AG08395 (cell line): ENCODE measurements at places on chromosomes 12 and 14.

DNA sequence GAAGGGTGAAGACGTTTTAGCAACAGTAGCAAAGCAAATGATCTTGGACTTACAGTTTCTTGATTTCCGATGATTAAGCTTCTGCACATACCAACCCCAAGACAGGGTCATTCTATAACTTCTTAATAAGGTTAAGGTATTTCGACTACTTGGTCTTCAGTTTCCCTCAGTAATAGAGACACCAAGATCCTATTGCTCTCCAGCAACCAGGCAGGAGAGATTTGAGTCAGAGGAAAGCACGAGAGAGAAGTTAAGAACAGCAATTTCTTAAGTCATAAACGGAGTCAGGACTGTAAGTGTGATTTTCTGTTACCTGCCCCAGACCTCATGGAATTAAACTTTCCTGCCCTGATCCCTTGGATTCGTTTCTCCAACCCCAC, 215.6 kb downstream of the TTC8 start:
- peak; percentile 12 for DNase-seq

- peak; percentile 79 for DNase-seq
Observed at GRCh38 chr12:120583478-120584030, 2.4 kb upstream of the POP5 start.

DNA sequence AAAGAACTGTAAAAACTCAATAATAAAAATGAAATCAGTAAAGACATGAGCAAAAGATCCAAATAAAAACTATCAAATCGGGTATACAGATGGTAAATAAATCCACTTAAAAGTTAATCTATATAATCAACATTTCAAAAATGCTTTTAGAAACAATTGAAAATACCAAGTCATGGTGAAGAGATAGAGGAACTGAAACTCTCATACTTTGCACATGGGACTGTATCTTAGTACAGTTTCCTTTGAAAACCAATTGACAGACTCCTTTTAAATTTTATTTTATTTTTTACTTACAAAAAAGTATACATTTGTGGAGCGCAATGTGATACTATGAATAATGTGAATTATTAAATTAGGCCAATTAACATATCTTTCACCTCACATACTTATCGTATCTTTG, 98.6 kb upstream of the FAR2 start:
- DNase-seq: no peak

DNA sequence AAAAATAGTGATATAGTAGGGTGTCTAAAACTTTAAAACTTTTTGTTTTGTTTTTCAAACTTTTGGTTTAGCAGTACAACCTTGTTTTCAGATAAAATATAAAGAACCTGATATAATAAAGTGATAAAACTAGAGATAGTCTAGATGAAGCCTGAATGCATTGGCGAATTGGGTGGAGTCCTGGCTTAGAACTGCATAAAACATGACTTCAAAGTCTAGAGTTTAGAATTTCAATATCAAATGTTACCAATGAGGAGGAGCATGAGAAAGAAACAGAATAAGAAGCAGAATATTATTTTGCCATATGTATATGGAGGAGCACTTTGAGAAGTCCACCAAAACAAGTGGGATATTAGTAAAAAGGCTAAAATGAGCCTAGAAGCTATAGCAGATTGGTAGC, 263.6 kb downstream of the TMEM117 start:
- no peak for DNase-seq

DNA sequence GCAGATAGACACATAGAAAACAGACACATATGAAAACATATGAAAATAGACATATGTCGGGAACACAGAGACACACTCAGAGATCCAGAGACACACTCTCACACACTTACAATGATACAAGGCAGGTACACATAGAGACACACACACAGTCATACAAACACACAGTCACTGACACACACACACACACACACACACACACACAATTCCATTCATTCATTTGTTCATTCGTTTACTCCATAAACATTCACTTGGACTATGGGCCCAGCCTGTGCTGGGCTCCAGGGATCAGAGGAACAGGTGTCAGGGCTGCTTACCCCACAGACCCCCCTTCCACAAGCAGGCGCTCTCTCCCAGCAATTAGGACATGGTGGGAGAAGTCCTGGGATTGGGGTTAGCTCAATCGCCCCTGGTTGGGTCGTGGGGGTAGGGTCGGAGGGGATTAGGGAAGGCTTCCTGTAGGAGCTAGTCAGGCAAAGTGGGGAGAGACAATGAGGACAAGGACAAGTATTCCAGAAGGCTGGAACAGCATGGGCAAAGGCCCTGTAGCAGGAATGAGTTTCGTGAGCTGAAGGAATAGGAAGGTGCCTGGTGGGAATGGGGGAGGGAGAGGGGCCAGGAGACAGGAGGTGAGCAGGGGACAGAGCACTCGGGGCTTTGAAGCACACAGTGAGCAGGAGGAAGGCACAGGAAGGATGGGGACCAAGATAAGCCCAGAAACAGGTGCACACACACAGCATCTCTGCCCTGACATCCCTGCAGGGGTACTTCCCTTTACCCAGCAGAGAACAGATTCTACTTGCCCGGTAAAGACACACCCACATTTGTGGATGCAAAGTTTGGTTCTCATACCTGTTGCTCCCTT, 6.5 kb downstream of the RASAL1 start:
- no peak for DNase-seq

GRCh38 chr14:101070540-101071492, 167.3 kb upstream of the RTL1 start:
- no peak for DNase-seq

DNA sequence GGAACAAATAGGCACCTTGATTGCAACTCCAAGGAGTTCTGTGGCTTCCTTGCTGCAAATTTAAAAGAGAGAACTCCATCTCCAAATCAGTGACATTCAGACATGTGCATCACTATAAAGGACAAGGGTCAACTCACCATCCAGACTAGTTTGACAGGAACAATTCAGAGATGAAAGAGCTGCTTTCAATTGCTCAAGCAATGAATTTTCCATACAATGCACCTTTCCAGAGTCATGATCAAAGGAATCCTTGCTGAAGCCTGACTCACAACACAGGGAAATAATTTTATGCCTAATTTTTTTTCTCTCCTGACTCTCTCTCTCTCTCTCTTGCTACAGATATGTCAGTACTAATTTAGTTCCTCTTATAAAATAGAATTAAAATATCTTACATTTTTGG, 380.5 kb upstream of the GARIN6 start:
- DNase-seq: no peak

GRCh38 chr14:59919570-59920377, at the start of gene LRRC9:
LRRC9 (plus strand) TSS chr14:59920144.
- DNase-seq: no peak

DNA sequence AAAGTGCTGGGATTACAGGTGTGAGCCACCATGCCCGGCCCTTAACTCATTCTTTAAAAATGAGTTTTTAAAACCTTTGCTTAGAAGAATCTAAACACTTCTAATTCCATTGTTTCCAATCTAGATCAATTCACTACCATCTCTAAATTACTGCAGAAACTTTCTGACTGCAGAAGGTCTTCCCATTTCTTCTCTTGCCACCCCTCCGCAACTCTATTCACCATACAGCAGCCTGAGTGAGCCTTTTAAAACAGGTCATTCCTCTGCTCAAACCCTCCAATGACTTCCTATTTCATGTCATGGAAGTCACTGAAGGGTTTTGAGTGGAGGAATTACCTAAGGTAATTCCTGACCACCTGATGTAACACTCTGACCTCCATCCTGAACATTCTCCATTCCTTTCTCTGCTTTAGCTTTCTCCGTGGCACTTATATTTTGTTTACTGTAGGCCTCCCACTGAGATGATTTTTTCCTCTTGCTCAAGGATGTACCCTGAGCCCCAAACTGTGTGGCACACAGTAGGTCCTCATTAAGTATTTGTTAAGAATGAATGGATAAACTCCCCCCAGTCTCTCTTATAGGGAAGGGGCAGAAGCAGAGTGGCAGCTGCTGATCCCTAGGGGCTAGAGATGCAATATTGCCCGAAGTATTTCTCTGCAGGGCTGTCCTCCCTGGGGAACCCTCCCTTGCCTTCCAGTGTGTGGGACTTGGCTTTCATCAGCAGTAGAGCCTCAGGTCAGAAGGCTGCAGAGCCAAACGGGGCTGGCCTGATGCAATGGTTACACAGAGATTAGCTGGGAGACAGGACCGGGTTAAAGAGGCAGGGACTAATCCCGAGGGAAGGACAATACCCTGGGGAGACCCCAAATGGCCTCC, 1.2 kb downstream of the DDIT3 start:
- DNase-seq: no peak

DNA sequence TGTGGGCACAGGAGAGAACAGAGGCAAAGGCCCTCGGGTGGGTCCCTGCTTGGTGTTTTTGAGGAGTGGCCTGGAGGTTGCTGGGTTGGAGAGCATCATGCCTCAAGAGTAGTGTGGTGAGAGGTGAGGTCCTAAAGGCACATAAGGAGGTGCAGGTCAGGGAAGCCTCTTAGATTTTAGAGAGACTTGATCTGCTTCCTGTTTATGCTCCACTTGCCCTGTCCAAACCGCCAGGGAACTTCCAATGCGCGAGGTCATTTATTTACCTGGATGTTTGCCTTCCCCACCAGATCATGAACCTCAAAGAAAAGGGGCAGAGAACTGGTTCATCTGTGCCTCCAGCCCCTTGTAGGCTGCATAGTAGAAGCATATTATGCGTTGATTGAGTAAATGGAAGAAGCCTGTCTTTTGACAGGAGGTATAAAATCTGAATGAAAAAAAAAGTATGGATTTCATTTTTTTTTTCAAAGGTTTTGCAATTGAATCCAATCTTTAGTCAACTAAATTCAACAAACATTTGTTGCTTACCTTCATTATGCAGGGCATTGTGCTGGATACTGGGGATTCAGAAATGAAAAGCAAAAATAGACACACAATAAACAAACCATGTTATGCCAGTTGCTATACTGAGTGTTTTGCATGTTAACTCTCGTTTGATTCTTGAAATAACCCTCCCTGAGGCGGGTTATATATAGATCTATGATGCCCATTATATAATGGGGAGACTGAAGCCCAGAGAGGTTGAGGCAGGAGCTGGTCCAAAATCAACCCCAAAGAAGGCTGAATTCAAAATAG, 485.2 kb downstream of the VRK1 start:
- DNase-seq: no peak
